ENCODE measurements at places on chromosomes 3 and 15. TPM values are rescaled to one million over a fixed set of nuclear protein-coding genes. Genes with fewer than 3 reads are reported as not detected.

DNA sequence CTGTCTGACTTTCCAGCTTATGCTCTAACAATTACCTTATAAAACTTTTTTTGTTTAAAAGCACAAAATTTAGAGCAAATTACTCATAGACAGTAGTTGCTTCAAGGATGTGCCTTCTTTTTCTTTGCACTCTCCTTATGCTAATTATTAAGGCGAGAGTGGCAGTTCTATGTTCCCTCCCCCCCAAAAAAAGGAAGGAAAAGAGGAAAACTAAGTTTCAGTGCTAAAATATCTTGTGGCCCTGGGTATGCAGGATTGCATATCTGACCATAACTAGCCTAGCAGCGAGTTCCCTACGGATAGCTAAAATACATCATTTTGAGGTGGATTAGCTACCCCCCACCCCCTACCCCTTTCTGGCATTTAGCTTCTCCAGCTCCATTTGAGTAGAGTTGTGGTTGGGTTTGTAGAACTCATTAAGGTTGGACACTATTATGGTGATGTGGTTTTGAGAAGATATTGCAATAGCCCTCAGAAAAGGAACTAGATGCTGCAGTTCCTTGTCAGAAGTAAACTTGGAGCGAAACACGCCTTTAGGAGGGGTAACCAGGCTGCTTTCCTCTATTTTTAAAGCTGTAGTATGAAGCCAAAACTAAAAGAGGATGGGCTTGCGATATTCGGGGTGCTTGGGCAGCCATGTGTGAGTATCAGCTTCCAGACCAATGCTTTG, 174.6 kb downstream of the AKAP13 start:
- DNase-seq, result no peak

- DNase-seq, result no peak
These were observed 224.4 kb upstream of the STRIT1 start for GRCh38 chr3:155517903-155518302.

DNA sequence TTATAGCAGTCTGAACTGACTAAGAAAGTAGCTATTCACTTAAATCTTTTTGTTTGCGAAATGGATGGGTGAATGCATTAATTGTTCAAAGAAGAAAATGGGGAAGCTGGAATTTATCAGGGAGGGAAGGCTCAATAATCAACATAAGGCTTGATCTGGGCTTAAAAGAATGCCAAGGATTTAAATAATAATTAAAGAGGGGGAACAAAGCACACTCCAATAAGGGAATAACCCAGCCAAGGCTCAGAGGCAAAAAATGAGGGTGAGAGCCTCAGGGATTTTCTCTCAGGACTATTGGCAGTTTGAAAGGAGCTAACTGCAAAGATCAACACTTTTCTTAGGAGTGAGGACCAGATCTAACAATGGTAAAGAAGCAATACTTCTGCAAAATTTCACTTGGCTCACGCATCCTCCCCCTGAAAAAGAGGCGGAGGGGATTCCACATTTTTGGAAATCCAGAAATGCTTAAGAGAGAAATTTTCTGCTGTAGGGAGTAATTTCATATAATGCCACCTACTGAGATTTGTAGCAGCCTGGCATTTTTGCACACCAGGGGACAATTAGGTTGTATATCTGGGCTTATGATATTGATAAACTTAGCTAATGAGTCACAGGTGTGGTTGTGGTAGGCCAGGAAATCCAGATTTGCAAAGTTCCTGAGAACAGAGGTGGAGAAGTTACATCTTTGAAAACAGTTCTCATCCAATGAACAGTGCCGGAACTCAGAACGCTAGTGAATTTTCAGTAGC, 405.1 kb downstream of the TUSC7 start:
- DNase-seq, result no peak

Gene UTS2B
- 2.5 TPM for total RNA-seq

DNA sequence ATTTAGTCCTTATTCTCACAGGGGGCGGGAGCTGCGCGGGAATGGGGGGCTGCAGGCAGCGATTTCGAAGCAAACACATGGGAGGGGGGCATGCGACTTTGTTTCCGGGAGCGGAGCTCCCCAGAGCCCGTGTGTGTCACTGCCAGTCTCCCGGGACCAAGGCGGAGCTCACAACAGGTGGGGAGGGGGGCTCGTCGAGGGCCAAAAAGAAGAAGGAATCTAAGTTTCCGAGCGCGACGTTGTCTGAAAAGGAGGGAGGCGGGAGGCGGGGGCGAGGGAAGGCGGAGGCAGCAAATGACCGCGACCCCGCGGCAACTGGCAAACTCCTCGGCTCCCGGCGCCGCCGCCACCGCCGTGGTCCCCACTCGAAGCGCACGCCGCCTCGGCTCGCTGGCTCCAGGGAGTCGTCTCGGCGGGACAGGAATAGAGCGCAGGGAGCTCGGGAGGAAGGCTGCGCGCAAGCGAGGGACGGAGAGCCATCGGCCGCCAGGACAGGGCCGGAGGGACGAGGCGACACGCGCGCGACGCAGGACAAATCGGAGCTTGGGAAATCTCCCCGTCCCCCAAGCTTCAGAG, 1.4 kb downstream of the FOXP1 start:
- DNase-seq, result no peak

- no peak for DNase-seq
These were observed 42.1 kb downstream of the EEFSEC start for GRCh38 chr3:128195369-128195768.

DNA sequence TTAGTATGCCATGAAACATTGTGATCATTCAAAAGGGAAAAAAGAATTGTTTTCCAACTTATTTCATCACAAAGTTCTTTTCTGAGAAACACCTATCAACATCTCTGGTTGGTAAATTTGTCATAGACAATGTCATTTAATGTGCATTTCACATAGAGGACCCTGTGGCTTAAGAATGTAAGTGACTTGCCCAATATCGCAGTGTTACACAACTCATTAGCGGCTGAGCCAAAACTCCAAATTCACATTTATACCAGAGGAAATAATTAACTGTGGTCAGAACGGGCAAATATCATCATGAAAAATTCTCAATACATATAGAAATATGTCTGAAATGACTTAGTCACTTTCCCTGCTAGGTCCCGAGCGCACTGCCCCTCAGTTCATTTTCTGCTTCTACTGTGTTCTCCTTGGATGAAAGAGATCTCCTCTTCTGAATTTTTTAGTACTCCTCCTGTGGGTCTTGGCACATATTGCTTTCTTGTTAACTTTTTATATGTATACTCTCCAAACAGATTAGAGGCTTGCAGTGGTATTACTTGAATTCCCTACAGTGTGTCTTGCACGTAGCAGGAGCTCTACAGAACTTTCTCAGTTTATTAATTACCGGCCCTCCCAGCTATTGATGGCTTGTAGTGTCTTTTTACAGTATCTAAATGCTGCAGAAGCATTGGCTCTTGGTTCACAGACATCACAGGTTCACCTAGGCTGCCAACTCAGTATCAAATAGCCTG, 33.1 kb downstream of the PTX3 start:
- no peak for DNase-seq

Gene ST8SIA2
- 7.0 TPM for total RNA-seq

DNA sequence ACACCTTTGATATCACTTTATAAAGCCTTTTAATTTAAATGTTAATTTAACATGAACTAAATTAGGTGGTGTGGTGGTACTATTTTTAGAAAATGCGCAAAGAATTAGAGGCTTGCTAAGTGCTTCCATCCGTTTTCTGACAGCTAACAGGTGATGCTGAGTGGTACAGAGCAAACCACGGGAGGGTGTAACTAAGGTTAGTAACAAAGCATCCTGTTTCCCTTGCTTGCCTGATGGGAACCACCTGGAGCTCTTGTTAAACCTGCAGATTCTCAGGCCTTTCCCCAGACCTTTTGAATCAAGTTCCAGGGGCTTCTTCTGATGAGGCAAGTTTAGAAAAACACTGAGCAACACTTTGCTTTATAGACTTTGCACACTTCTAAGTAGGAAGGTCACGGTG, 101.0 kb downstream of the ATG7 start:
- DNase-seq, result no peak

- DNase-seq, result no peak
These were observed 36.0 kb downstream of the BTLA start for GRCh38 chr3:112463250-112463649.

DNA sequence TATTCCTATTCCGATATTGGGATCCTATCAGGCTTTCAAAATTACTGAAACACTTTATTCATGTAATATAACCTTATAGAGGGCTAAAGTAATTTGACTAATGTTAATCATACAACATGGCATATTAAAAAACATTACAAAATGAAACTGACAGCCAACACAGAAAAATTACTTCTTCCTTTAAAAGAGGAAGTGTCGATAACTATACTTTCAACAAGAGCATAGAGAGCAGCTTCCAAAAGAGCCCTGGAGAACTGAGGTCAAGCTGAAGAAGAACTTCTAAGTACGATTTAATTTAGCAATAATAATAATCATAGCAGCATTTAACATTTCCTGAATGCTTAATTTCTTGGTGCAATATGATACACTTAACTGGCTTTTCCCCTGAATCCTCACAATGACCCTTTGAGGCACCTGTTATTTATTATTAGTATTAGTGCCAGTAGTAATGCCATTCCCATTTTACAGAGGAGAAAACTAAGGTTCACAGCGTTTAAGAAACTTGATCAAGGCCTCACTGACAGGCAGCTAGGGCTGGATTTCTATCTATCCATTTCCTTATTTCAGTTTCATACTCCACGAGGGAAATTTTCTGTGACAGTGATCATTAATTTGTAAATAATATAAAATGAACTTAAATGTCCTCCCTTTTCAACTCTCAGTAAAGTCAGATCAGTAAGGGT, 181.6 kb downstream of the CFAP20DC start:
- no peak for DNase-seq

GRCh38 chr3:138367911-138368310, 19.5 kb downstream of the MRAS start:
- DNase-seq, result no peak

Gene GNAT1
- total RNA-seq, result not detected

DNA sequence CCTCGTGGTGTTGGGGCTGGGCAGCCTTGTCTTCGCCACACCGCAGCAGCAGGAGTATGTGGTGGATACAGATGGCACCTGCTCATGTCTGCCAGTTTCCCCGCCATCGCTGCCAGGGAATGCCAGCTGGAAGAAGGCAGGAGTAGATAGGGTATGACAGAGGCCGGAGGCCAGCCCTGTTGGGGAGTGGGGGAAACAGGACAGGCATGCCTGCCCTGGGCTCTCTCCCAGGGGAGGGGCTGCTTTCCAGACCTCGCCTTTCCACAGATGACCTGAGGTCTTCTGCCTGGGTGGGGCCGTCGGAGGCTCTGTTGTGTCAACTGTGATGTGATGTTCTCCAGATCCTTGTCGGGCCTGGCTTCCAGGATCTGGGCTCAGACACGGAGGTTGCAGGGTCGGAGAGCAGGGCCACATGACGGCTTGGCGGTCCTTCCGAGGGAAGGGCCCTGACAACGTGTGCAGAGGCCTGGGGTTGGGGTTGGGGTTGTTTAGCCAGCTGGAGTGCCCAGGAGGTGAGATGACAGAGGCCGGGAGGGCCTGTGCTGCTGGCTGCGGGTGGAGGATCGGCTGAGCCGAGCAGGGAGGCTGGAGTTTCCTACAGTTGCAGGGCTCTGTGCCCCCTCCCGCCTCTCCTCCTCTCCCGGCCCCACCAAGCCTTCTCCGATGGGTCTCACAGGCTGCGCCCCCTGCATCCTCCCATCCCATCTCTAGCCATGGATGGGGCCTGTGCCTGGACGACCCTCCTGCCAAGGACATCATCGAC, 102.0 kb downstream of the TBC1D2B start:
- DNase-seq, result no peak

- no peak for DNase-seq
These were observed 26.3 kb downstream of the BMF start for GRCh38 chr15:40082195-40082883.

DNA sequence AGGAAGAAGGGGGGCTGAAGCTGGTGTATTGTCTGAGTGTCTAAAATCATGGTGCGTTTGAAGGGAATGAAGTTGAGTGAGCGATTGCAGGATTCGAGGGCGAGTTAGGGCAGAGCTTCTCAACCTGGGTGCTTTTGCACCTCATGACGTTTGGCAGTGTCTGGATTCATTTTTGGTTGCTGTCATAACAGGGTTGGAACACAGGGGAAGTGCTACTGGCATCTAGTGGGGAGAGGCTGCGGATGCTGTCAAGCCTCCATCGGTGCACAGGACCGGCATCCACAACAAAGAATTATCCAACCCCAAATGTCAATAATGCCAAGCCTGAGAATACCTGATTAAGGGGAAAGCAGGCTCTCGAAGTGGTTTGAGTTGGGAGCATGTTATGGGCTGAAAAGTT, 120.0 kb downstream of the SLCO3A1 start:
- DNase-seq, result no peak

Gene GCNT3
- 2.0 TPM for total RNA-seq

GRCh38 chr3:81853431-81853830, 92.0 kb upstream of the GBE1 start:
- DNase-seq, result no peak

- no peak for DNase-seq
These were observed 234.6 kb downstream of the THRB start for GRCh38 chr3:24259901-24260512.

DNA sequence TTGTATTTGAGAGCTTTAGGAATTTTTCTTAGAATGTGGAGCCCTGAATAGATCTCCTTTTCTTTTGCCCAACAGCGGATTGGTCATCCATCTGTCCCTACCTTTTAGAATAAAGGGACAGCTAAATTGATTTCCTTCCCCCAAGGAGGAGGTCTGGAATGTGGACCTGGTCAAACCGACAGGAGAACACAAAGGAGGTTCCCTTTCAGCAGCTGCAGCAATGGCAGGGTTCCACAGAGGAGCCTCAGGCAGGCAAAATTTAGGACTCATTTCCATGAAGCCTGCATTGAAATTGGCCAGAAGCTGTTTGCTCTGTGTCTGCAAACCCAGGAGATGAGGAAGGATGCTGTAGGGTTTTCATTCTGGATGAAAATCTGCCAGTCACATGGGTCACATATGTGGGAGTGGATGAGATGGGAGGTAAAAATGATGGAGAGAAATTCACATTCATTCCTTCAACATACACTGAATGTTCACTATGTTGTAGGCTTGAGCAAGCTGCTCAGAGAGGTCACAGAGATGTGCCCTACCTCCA, 77.3 kb downstream of the LRTM1 start:
- DNase-seq, result no peak

DNA sequence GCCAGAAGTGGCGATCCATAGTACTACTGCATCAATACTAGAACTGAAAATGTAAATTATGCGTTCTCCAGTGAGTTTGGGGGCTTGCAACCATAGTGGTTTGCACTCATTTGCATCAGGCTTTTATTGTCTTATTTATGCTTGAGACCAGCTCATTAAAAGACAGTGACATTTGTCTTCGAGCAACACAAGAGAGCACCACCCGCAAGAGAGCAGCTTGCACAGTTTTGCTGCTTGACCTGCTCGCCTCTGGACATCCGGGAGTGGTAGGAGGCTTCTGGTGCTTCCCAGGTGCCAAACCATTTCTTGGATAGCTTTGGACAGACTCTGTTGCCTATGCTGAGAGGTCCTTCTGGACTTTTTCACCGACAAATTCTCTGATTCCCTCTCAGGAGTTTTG, 294.6 kb downstream of the MEX3B start:
- no peak for DNase-seq

Gene SOX14
- not detected for total RNA-seq

DNA sequence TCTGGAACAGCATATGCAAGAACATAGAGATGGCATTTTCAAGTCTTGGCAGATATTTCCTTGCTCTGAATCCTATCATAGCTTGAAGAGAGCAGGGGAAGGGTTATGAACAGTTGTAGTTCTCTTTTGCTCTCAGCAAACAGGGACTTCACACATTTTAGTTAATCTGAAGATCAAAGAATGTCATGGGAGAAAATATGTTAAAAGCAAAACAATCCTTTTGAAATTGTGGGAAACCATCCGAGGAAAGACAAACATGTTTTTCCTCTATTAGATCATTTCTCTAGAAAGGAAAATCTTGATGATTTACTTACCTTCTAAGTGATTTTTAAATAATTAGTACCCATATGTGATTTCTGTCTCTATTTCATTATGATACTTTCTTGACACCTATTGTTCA, 77.8 kb upstream of the DCBLD2 start:
- DNase-seq, result no peak

Gene RAB6B
- total RNA-seq, result 4.1 TPM

Measured in kidney epithelial cell (primary cell).